Muscle of back (tissue), 13 donors: ENCODE measurements at places on chromosomes 12 and 14.

- peak; percentile 83 for DNase-seq
These were observed 3.9 kb upstream of the MEG3 start for GRCh38 chr14:100822013-100822412.

DNA sequence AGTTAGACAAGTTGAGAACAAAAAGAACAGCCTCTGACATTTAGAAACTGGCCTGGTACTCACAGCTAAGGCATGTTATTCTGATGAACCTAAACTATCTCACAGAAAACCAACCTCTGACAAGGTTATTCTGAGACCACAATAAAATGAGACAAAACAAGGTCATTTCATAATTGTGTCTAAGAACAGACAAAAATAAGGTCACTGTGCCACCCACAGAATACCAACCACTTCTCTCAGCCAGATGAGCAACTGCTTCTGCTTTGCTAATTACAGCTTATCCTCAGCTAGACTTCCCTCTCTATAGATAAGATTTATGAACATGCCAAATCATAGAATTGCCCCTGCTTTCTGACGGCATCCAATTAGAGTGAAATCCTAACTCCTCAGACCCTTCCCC lies 52.2 kb upstream of the CRACR2A start:
- no peak for DNase-seq

GRCh38 chr12:118055144-118055557 lies 5.8 kb downstream of the WSB2 start:
- no peak for DNase-seq

- DNase-seq = no peak
These were observed 48.4 kb downstream of the ANAPC7 start for GRCh38 chr12:110355073-110355472.

GRCh38 chr12:121214166-121214777 lies 4.3 kb downstream of the P2RX4 start:
- DNase-seq = no peak

DNA sequence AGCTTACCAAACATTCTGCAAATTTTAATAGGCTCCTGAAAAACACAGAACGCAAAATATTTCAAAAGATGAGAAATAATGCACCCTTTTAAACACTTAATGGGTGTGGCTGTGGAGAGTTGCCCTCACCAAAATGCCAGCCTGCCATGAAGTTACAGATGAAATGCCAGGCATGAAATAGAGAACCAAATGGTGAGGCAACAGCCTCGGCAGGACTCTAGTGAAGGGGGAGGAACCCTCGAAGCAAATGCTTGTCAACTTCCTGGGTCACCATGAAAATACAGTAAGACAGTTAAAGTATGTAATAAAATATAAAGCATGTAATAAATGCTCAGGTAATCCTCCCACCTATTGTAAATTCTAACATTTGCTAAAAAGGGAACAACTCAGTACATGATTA lies 24.1 kb downstream of the DUSP16 start:
- DNase-seq = no peak

GRCh38 chr12:124270671-124271070 lies 24.2 kb upstream of the RFLNA start:
- no peak for DNase-seq

- DNase-seq = no peak
These were observed 73.9 kb downstream of the EP400 start for GRCh38 chr12:132023658-132024057.

- no peak for DNase-seq
These were observed 149.6 kb downstream of the KSR2 start for GRCh38 chr12:117819160-117819559.

DNA sequence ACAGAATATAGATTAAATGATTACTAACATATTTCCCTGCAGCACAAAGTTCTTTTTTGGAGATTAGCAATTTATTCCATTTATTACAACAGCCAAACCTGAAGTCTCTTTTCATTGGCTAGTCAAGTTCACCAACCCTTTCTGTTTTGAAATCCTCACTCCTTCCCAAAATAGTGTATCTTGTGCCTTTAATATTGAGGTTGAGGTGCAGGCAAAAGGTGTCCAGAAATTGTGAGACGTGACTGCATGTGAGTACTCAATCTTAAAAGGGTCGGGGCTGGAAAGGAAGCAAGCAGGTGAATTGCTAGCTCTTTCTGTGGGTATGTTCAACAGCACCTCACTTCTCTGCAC lies 11.1 kb upstream of the FOXN3 start:
- DNase-seq = no peak

DNA sequence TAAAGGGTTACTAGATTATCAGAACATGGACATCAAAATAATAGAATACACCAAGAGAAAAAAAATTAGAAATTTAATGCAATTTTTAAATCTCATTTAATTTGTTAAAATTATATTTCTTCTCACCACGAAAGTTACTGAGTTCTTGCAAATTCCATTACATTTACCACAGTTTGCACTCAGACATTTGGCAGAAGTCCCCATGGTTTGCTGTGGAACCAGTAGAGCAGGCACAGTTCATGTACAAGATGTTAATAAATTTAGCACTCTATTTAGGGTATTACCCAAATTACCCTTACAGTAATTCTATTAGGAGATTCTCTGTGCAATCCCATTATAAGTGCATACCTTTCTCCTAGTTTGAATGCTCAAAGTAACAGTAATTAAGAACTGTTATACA lies 9.7 kb downstream of the SCN8A start:
- DNase-seq = no peak

DNA sequence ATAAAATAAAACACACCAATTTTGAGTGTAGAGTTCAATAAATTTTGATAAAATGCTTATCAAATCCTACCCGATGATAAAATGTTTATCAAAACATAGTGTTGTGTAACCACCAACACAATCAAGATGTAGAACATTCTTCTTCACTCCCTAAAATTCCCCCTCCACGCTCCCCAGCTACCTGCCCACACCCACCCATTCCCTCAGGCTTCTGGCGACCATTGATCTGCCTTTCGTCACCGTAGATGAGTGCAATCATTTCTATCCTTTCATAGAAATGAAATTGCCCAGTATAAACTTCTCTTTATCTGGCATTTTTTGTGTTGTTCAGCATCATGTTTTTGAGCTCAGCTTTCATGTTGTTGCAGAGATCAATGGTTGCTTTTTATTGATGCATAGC lies 90.7 kb upstream of the TBX3 start:
- no peak for DNase-seq

- DNase-seq = no peak
These were observed 173.3 kb downstream of the PPM1H start for GRCh38 chr12:62761658-62762057.

GRCh38 chr12:52323001-52323400 lies 1.8 kb upstream of the KRT83 start:
- DNase-seq = no peak

DNA sequence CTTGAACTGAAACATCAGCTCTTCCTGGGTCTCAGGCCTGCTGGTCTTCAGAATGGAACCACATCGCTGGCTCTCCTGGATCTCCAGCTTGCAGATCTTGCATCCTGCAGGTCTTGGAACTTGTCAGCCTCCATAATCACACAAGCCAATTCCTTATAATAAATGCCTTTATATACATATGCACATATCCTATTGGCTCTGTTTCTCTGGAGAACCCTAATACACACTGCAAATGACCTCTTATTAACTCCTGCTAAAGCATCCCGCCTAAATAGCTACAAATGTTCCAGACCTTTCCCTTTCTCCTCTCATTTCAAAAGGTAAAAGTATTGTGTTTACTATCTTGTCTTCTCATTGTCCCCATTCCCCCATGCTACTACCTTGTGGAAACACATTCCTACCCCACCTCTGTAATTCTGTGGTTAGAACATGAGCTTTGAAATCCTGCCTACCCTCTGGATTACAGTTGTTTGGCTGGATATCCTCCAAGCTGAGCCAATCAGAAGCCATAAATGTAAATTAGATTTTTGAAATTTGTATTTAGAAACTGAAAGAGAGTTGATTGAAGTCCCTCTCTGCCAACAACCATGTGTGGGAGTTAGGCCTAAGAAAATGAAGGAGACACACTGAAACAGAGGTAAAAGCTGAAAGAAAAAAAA lies 58.1 kb downstream of the ANKS1B start:
- no peak for DNase-seq
